ENCODE measurements at places on chromosomes 6 and 20.

- no peak for DNase-seq
- no peaks in the 10 kb centered on the region for H3K4me1 ChIP-seq
- peak overlapping the region; percentile 43 for H3K4me3 ChIP-seq
- H3K27ac ChIP-seq: no peak overlapping the region
Measured at GRCh38 chr6:27806981-27807440, 105.2 kb downstream of the OR2B2 start.

- H3K4me3 ChIP-seq: no peak overlapping the region
- no peaks in the 10 kb centered on the region for H3K27me3 ChIP-seq
- no peaks in the 10 kb centered on the region for H3K36me3 ChIP-seq
- peak; percentile 18 for DNase-seq
- H3K27ac ChIP-seq: no peak overlapping the region
Measured at GRCh38 chr6:130148181-130148580, 74.6 kb downstream of the SAMD3 start.

DNA sequence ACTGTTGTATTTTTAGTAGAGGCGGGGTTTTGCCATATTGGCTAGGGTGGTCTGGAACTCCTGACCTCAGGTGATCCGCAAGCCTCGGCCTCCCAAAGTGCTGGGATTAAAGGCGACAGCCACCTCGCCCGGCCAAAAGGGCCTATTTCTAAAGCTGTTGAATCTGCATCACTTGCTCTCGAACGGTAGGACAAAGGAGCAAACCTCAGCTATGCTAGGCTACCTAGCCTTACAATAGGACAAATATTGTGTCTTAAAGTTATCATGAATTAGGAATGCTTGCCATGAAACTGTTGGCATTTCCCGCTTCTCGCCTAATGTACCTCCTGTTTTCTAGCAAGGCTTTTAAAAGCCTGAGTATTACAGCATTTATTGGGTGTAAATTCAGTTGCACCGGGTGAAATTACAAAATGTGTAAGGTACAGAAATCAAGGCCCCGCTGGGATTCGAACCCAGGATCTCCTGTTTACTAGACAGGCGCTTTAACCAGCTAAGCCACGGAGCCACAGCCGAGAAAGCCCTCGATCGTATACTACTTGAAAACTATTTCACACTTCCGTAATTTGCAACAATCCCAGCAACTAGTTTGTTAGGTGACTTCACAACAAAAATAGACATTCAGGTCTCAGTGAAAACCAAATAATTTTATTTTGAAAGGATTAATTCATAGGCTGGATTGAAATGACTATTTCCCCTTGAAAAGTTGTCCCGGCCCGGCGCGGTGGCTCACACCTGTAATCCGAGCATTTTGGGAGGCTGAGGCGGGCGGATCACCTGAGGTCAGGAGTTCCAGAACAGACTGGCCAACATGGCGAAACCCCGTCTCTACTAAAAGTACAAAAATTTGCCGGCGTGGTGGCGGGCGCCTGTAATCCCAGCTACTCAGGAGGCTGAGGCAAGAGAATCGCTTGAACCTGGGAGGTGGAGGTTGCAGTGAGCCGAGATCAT lies 211.6 kb upstream of the ZNF184 start:
- H3K36me3 ChIP-seq: no peaks in the 10 kb centered on the region
- no peak for DNase-seq
- H3K4me3 ChIP-seq: peak overlapping the region; percentile 15
- H3K27me3 ChIP-seq: peaks cover 9% of the 10 kb centered on the region
- H3K4me1 ChIP-seq: no peaks in the 10 kb centered on the region

GRCh38 chr6:46635462-46635861 lies 17.2 kb downstream of the CYP39A1 start:
- H3K27ac ChIP-seq: no peak overlapping the region
- H3K4me3 ChIP-seq: no peak overlapping the region
- H3K27me3 ChIP-seq: no peaks in the 10 kb centered on the region
- H3K4me1 ChIP-seq: no peaks in the 10 kb centered on the region
- no peaks in the 10 kb centered on the region for H3K36me3 ChIP-seq
- no peak for DNase-seq

DNA sequence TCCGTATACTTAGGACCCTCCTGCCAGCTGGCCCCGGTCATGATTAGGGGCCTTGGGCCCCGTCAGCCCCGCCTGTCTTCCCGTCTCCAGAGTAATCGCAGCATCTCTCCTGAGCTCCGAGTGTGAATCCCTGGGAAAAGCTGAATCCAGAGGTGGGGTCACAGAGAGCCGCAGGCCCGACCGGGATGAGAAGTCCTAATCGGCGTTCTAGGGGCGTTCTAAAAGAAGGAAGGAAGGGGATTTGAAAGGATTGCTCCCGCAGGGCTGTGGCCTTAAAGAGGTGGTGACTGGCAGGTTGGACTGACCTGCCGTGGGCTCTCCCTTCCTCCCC lies 371 bp downstream of the HMGN4 start:
- peak overlapping the region; percentile 97 for H3K4me3 ChIP-seq
- no peaks in the 10 kb centered on the region for H3K36me3 ChIP-seq
- H3K4me1 ChIP-seq: no peaks in the 10 kb centered on the region
- no peak for DNase-seq
- H3K27me3 ChIP-seq: no peaks in the 10 kb centered on the region

DNA sequence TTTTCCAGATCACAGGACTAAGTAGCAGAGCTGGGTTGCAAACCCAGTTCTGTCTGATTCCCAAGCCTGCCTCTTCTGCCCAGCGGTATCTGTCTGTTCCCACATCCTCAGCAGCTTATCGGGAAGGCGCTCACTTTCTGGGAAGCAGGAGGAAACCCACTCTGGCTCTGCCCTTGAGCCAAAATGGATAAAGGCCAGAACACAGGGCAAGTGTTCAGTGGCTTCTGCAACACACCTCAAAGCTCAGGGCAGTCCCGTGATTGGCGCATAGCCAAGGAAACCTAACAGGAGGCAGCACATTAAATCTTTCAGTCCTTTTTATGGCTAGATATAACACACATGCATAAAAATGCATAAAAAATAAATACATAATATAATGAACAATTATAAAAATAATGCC lies 262.2 kb downstream of the NRN1 start:
- DNase-seq: no peak
- no peaks in the 10 kb centered on the region for H3K27me3 ChIP-seq
- H3K4me3 ChIP-seq: no peak overlapping the region
- peaks cover 1% of the 10 kb centered on the region for H3K4me1 ChIP-seq
- no peaks in the 10 kb centered on the region for H3K36me3 ChIP-seq
- H3K27ac ChIP-seq: no peak overlapping the region

GRCh38 chr20:16580147-16580546 lies 6.9 kb upstream of the KIF16B start:
- no peak for DNase-seq
- no peak overlapping the region for H3K4me3 ChIP-seq
- no peaks in the 10 kb centered on the region for H3K4me1 ChIP-seq
- H3K36me3 ChIP-seq: no peaks in the 10 kb centered on the region

GRCh38 chr6:2232445-2232844 lies 13.0 kb downstream of the GMDS start:
- no peak overlapping the region for H3K27ac ChIP-seq
- H3K36me3 ChIP-seq: no peaks in the 10 kb centered on the region
- no peak for DNase-seq
- H3K27me3 ChIP-seq: no peaks in the 10 kb centered on the region
- H3K4me3 ChIP-seq: no peak overlapping the region

DNA sequence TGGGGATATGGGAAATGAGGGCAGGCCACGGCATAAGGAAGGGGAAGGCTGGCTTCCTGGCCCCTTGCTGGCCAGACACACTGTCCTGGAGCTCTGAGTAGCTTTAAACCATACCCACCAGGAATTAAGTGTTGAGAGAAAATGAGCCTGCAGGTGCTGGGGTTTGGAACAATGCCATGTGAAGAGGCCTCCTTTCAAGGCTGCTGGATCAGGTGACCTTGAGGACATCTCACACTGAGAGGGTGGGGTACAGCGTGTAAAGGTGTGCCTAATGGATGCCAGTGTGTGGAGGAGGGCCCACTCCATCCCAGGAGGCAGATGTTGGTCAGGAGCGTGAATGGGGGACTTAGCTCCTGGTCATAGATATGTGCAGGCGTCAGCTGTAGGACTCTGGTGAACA lies 74.8 kb upstream of the MLN start:
- no peak overlapping the region for H3K27ac ChIP-seq
- H3K36me3 ChIP-seq: no peaks in the 10 kb centered on the region
- no peak for DNase-seq
- H3K27me3 ChIP-seq: no peaks in the 10 kb centered on the region
- peaks cover 3% of the 10 kb centered on the region for H3K4me1 ChIP-seq

- no peak overlapping the region for H3K27ac ChIP-seq
- no peaks in the 10 kb centered on the region for H3K36me3 ChIP-seq
- no peak overlapping the region for H3K4me3 ChIP-seq
- DNase-seq: no peak
- H3K4me1 ChIP-seq: no peaks in the 10 kb centered on the region
- no peaks in the 10 kb centered on the region for H3K27me3 ChIP-seq
Measured at GRCh38 chr20:11790046-11790445, 127.6 kb upstream of the BTBD3 start.

- no peak overlapping the region for H3K4me3 ChIP-seq
- no peaks in the 10 kb centered on the region for H3K36me3 ChIP-seq
- no peak for DNase-seq
- no peak overlapping the region for H3K27ac ChIP-seq
- H3K4me1 ChIP-seq: no peaks in the 10 kb centered on the region
Measured at GRCh38 chr6:127902933-127903332, 2.1 kb upstream of the THEMIS start.

DNA sequence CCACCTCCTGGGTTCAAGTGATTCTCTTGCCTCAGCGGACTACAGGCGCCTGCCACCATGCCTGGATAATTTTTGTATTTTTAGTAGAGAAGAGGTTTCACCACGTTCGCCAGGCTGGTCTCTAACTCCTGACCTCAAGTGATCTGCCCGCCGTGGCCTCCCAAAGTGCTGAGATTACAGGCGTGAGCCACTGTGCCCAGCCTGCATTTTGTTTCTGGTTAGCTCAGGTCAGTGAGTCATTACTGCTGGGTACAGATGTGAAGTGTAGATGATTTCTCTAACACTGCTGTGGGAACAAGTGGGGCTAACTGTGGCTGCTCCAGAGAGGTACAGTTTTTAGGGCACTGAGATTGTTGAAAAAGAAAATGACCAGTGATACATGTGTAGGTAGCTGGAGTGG lies 188.6 kb downstream of the PRL start:
- no peaks in the 10 kb centered on the region for H3K27me3 ChIP-seq
- H3K36me3 ChIP-seq: no peaks in the 10 kb centered on the region
- no peak overlapping the region for H3K4me3 ChIP-seq
- no peak for DNase-seq
- H3K4me1 ChIP-seq: no peaks in the 10 kb centered on the region
- no peak overlapping the region for H3K27ac ChIP-seq

DNA sequence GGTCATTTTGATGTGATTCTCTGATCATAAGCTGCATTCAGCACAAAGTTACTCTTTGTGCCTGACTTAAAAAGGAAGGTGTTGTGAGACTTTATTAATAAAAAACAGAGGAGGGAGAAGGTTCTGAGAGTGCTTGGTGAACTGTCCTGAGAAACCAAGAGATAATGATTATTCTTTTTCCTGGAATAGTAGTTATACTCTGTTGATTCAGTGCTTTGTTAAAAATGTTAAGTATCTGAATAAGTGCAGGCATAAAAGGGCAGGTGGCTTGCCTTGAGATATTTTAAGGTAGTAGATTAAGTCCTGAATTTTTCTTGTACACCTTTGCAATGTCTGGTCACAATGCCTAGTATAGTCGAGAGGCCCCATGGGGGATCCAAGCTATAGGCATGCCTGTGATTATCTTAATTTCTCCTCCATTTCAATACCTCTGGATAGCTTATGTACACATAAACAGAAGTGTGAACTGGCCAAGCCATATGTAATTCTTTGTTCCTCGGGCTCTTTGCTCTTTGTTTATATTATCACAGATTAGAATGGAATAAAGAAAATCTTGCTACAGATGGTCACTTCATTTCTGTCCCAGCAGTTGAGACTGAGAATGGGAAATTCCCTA lies 50.0 kb downstream of the SOBP start:
- no peak for DNase-seq
- H3K4me1 ChIP-seq: no peaks in the 10 kb centered on the region
- no peak overlapping the region for H3K27ac ChIP-seq
- no peaks in the 10 kb centered on the region for H3K27me3 ChIP-seq
- no peaks in the 10 kb centered on the region for H3K36me3 ChIP-seq

DNA sequence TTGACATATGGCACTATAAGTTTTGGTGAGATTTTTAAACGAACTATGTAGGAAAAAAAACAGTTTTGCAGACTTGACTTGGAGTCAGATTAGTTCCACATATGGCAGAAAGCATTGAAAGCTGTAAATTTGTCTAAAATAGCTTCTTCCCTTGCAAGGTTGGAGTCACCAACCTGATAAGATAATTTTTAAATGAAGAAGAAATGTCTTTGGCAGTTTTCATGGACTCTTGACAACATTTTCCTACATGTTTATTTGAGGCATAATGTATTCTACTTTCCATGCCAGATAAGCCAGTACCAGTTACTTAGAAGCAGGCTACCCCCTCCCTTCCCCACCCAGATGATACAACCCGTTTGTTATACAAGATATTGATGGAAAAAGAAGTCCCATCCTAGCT lies 5.2 kb downstream of the KLHL32 start:
- no peaks in the 10 kb centered on the region for H3K27me3 ChIP-seq
- no peak overlapping the region for H3K27ac ChIP-seq
- peaks cover 3% of the 10 kb centered on the region for H3K4me1 ChIP-seq
- no peaks in the 10 kb centered on the region for H3K36me3 ChIP-seq

GRCh38 chr6:114020196-114020595 lies 49.2 kb upstream of the HDAC2 start:
- no peaks in the 10 kb centered on the region for H3K4me1 ChIP-seq
- no peaks in the 10 kb centered on the region for H3K27me3 ChIP-seq
- DNase-seq: no peak
- no peak overlapping the region for H3K4me3 ChIP-seq
- no peaks in the 10 kb centered on the region for H3K36me3 ChIP-seq
- no peak overlapping the region for H3K27ac ChIP-seq

DNA sequence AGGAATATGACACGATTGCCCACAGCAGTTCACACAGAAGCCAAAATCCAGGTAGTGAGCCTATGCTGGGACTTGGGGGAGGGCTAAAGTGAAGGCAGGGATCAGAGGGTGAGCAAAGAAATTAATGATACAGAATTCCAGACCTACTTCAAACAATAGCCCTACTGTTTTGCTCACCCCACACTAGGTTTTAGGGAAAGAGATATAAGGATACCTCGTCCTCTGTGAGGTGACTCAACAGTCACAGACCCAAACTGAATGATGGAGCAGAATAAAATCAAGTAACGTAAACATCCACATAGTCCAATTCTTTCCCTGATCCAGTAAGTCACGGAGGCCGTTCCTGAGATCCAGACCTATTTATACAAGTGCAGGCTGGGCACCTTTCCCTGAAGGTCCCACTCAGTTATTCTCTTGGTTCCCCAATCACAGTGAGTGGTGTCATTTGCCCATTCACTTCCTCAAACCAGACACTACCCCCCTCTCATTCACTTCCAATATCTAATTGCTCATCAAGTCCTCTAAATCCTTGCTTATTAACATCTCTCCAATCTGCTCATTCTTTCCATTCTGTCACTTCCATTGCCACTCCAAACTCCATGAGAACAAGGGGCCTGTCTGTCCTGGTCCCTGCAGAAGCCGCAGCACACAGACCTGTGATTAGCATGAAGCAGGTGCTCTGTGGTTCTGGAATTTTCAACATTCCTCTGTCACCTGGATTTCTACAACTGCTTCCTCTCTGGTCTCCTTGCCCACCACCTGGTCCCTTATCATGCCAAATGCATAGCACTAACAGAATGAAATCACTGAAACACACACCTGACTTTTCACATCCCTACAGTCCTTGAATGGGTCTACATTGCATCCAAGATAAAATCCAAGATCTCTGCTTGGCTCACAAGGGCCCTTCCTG lies 55.9 kb downstream of the ATXN1 start:
- no peaks in the 10 kb centered on the region for H3K36me3 ChIP-seq
- DNase-seq: no peak
- no peaks in the 10 kb centered on the region for H3K27me3 ChIP-seq
